ENCODE measurements at places on chromosomes 6 and 20.
A peak's percentile ranks its signal among the peaks of the same experiment; 100 is the strongest.

GRCh38 chr6:112480553-112480952, 133.4 kb downstream of the RFPL4B start:
- DNase-seq: no peak

DNA sequence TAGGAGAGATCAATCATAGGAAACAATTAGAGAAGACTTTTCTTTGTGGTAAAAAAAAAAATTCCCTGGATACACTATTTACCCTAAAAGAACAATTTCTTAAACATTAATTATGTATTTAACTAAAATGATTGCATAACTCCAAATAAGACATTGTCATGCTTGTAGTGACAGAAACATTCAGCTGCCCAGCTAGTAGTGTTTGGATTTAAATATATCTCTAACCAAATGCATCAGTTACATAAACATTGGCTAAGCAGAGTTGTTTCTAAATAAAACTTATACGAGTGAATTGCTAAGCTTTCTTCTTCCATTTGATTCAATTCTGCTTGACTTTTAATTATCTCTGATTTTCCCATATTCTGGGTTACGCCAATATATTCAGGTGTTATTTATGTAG, 23.7 kb downstream of the MLIP start:
- no peak for DNase-seq

GRCh38 chr20:24153101-24154040, 164.8 kb upstream of the GGTLC1 start:
- DNase-seq: peak; percentile 29

DNA sequence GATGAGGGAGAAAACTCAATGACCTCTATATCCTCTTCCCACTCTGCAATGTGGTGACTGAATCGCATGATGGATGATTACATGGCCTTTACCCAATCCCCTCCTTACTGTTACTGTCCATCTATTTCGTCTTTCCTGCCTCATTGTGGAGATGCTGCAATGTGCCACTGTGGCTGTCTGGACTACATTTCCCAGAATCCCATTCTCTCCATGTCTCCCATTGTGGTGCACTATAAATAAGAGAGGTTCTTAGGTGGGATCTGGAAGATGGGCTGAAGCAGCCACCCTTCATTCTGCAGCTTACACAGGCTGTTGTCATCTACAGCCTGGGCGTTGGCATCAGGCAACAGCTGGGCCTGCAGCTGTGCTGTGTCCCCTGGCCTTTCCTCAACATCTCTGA, 233.6 kb downstream of the PRKN start:
- no peak for DNase-seq

DNA sequence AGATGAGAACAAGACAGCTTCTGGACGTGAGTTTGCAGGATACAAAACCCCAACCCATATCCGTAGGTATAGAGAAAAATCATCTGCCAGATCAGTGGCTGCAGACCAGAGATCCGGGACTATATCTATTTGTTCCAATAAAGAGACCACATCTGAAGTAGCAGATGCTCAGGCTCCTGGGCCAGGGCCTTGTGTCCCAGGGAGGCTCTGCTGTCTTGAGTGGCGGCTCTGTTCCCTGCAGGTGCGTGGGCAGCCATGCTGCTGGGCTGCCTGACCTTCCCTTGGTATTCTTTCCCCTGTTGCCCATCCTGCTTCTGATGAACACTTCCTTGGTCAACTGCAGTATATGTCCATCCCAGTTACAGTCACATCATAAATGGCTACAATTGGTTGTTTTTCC, 34.9 kb downstream of the ERMARD start:
- DNase-seq: no peak

DNA sequence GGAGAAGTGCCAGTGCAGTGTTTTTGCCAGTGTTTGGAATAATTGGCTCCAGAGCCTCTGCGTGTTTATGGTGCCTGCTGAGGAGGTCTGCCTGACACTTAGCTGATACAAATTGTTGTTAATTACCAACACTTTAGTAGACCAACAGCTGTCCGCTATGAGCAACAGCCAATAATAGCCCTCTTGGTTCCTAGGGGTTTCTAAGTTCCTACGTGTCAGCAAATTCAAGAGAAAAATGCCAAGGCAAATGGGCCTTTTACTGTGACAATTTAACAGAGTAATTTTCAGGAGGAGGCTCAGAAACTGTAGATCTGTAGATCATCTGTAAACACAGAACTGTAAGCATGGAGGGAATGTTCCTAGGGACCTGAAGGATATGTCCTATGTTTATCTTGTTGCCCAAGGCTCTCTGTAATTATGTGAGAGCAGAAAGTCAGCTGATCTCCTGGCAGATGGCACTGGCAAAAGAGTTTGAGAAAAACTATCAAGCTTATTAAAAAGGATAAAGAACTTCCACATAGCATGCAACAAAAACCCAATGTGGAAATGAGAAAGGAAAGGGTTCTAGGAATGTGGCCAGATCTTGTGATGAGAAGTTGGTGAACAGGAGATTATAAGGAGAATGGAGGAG, 157.7 kb downstream of the GJA1 start:
- DNase-seq: no peak

Measured in glutamatergic neuron (in vitro differentiated cells).